ENCODE measurements at places on chromosomes 5 and 9.

DNA sequence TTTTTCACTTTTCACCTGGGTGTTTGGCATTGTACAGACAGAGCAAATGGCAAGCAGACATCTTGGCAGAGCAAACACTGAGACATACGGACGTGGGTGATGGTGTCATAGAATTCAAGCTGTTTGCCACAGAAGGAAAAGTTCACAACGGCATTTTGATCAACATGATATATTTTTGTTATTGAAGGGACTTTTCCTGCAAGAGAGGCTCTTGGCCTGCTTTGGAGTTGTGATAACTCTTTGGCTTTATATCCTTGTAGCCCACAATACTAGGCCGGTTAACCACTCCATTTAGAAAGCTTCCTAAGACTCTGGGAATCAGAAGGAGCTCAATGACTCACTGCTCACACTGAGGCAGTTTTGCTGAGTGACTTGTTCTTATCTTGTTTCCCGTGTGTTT, 1038.3 kb downstream of the TLE1 start:
- DNase-seq = no peak

GRCh38 chr9:110835404-110835803, 166.8 kb downstream of the MUSK start:
- no peak for DNase-seq

- no peak for DNase-seq
These were observed 68.5 kb downstream of the DROSHA start for GRCh38 chr5:31463351-31463750.

GRCh38 chr5:56698463-56699381, 116.6 kb upstream of the MAP3K1 start:
- DNase-seq = no peak

DNA sequence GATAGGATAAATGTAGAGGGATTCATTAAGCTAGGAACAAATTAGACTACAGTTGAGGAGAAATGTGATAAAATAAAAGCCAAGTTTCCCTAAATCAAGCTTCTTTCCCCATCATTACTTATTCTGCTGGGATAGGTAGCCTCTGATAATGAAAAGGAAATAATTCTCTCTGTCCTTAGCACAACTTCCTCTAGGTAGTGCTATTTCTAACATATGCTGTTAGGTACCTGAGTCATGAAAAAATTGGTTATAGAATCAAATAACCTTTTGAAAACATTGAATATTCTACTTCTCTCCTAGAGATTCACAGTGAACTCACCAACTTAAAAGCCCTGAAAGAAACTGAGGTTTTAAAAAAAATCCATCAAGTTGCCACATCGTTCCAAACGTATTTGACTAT, 1793.1 kb downstream of the EFNA5 start:
- no peak for DNase-seq

DNA sequence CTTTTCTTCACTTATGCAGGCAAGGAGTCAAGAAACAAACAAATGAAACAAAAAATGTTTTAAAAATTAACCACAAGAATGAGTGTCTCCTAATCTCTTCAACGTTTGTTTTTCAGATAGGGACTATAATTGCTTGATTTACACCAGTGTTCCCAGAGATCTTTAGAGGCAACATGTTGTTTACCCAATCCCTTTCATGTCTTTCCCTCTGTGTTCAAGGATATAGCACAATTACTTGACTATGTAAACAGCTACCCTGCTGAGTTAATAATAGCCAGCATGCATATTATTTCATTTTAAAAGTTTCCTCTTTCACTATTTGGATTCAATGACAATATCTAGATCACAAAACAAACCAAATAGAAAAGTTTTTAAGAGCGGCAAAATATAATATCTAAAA, 25.1 kb upstream of the SHISAL2B start:
- no peak for DNase-seq

DNA sequence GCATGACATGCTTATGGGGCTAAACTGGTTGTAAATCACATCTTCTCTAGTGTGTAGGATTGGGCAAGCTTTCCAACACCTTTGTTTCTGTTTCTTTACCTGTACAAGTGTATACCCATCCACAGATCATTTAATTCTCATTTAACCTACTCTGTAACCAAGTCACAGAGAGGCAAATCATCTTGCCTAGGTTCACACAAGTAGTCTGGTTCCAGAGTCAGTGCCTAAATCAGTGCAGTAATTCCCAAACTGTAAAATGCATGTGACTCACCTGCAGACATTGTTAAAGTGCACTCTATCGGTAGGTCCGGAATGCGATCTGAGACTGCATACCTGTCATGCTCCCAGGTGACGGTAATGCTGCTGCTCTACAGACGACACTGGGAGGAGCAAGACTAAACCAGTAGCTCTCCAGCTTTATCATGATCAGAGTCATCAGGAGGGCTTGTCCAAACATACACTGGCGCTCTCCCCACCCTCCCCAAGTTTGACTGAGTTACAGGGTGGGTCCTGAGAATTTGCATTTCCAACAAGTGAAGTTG, 107.9 kb upstream of the FREM1 start:
- DNase-seq = no peak

DNA sequence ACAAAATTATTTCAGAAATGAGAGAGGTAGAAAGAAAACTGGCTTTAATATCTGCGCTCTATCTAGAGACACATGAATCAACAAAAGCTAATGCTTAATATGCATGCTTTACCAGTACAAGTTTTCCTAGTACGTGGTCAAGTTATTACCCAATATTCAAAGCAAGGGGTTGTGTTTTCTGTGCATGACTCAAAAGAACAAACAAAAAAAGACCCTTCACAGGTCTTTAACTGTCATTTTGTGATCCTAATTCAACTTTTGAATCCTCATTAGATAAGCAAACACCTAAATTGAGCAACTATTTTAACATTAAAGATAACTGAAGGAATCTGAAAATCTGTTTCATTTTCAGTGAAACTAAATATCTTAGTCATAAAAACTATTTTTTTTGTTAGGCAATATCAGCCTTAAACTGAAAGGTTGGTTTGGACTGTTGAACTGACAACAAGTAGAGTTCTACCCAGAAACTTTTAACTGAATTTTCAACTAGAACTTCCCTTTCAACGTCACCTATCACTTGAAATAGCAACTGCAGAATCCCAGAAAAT, 12.5 kb downstream of the ST8SIA4 start:
- DNase-seq = no peak

DNA sequence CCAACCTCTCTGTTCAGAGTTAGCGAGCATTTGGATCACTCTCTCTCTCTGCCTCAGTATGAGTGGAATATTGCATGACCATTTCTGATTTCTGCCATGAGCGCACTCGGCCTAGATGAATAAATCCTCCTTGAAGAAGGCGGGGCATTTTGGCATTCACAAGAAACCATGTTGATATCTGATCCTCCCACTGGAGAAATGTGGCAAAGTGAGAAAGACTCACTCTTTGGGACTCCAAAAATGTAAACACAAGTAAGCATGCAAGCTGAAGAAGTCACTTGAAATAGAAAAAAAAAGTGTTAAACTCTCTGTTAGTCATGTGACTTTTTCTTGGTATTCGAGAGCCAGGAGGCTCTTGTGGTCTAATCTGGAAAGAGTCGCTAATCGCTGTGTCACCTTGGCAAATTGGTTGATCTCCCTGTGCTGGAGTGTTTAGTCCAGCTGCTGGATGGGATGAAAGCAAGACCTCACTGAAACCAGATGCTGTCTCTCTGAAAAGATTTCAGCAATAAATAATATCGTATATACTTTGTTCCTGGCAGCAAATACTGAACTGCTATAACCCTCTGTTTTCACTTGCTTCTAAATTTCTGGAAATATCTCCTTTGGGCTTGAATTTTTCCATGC, 95.5 kb downstream of the GHR start:
- no peak for DNase-seq

DNA sequence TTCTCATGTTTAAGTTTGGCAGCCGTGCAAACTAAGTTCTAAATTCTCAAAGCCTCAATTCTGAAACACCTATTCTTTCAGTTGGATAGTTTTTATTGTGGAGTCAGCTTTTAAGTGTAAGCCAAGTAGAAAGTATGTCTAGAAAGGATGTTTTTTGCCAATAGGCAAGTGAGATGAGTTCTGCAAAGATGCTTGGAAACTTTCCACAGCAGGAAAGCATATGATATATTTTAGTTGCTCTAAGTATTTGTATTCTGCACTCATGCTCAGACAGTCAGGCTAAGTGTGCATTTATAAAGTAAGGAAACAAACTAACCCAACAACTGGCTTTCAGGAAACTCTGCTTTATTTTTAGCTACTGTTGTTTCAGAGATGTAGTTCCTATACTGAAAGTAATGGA, 67.3 kb upstream of the CDH18 start:
- no peak for DNase-seq

GRCh38 chr5:170226129-170226615, 6.6 kb upstream of the C5orf58 start:
- no peak for DNase-seq

DNA sequence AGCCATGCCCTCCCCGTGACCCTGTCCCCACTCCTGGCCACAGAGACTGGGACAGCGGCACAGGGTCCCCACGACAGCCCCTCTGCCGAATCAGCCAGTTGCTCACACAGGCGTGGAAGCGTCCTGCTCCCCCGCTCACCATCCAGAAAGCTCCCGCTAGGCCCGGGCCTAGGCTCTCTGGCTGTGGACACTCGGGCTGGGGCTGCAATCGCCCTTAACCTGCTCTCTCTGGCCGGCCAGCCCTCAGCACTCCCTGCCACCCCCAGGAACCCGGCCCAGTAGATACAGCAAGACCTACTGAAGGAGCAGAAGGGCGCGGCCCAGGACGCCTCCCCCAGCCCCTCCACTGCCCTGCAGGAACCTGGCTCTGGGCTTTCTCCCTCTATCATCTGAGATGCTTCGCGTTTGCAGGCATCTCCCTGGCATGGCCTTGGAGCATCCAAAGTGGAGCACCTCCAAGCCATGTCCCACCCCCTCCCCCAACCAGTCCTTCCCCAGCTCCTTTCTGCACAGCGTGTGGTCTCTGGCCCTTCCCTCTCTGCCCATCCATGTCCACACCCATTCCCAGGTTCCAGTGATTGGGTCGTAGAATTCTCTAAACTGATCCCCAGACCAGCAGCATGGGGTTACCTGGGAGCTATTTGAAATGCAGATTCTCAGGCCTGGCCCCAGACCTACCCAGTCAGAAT, 113.7 kb upstream of the LMX1B start:
- DNase-seq = no peak

DNA sequence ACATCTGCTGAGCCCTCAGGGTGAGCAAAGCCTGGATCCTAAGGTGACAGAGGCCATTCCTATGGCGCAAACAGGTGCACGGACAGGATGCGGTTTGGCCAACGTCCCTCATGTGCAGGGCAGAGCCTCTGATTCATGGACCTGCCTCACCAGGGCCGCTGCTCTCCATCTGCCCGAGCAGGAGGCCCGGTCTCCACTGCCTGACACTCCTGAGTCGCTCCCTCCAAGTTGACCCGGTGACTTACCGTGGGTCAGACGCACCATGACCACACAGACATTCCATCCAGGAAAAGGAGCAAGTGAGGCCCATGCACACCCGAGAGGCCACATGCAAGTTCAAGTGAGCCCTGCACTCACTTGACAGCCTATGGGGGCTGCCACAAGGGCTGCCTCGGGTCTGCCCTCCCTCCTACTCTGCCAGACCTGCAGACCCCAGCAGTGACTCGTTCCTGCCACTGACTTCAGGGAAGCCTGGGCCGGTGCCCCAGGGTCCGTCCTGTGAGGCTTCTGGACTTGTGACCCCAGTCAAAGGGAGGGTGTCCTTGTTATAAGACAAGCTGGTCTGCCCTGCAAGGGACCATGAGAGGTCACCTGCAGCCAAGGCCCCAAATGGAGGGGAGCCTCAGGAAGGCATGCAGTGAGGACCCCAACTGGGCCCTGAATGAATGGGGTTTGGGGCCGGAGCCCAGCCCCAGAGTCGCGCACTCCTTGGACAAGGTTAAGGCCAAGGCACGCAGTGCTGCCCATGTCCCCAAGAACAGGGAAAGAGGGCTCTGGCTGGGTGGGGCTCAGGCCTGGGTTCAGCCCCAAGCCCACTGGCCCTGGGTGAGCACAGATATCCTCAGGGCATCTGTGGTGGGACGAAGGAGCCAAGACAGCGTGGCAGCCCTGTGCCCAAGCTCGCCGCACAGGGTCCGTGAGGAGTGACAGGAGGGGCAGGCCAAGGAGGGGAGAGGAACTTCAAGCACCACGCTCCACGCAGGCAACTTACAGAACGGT, 10.1 kb downstream of the BRD3OS start:
- no peak for DNase-seq

All from activated T-cell treated with anti-CD3 and anti-CD28 coated beads for 1 hour (primary cell).